ENCODE measurements at places on chromosomes 3 and 15. TPM values are rescaled to one million over a fixed set of nuclear protein-coding genes. Genes with fewer than 3 reads are reported as not detected.

DNA sequence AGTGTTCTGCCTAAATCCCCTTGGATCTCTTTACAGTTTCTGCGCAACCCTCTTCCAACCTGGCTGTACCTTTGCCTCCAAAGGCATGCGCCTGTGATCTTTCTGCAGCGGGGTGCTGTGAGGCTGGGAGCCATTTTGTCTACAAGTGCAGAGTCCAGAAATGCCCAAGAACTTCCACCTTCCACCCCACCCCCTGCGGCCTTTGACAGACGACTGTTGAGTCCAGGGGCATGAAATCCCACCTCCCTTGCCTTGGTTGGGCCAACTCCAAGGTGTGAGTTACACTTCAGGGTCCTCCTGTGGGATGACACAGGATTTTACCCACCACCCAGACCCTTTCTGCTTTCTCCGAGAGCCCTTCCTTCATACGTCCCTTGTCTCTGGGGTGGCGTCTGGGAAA is 24.1 kb downstream of the HRH1 start:
- DNase-seq = no peak

DNA sequence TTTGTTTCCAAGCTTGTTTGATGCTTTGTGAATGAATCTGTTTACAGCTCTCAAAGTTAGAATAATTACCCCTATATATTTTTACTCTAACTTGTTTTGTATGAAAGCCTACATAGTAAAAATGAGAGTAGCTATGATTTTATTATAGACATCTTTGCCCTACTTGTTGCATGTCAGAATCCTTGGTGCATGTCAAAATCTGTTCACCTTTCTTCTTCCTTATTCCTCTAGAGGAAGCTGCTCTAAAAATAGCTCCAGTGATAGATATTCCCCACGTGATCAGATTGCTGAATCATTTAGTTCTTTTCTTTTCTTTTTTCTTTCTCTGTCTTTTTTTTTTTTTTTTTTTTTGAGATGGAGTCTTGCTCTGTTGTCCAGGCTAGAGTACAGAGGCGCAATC is 39.8 kb downstream of the LRRC49 start:
- no peak for DNase-seq

DNA sequence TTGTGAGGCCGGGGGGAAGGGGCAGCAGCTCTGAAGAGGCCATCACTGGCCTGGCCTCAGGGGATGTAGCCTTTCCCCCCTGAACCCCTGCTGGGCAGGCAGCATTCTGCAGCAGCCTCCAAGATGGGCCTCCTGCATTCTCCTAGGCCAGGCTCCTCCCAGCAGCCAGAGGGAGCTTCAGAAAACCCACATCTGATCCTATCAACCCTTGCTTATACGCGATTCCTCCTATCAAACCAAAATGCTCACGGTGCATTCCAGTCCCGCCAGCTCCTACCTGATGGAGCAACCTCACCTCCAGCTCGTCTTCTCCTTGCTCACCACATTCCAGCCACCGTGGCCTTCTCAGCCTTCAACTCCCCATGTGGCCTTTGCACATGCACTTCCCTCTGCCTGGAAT is 85.7 kb downstream of the MEGF11 start:
- DNase-seq = no peak

DNA sequence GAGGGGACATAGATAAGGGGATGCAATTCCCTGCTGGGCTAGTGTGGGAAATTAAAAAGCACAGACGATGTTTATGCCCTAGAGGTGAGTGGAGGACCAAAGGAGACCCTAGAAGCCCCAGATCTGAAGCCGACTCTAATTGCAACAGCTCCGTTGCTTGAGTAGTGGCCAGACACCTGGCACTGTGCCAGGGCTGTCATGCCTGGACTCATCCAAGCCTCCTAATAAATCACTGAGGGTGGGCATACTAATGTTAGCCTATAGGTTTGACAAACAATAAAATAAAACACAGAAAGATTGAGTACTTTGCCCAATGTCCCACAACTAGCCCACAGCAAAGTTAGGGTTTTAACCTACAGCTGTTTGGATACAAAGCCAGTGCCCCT is 25.4 kb upstream of the MRPS22 start:
- DNase-seq = no peak

DNA sequence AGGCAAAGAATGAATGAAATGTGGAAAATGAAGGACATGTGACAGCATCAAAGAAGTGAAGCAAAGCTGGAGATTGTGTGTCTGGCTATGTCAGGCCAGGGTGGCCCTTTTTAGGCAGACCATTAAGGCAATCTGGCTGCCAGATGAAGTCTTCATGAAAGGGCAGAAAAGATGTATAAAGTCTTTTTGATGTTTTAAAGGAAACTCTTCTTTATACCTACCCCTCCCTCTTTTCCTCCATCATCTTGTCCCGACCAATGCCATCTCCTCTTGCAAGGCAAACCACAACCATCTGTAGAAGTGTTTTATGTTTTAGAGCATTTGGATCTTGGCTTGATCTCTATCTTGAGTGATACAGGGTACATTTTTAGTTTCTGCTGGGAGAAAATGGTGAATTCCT is 259.2 kb downstream of the LSAMP start:
- DNase-seq = no peak

DNA sequence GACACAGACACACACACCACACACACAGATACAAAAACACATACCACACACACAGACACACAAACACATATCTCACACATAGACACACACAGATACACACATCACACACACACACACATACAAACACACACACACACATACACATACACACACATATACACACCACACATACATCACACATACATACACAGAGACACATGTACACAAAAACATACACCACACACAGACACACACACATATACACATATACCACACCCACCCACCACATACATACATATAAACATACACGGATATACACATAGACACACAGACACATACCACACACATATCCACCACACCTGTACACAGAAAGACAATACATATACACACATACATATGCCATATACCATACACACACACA is 66.7 kb downstream of the RASGRF1 start:
- no peak for DNase-seq

DNA sequence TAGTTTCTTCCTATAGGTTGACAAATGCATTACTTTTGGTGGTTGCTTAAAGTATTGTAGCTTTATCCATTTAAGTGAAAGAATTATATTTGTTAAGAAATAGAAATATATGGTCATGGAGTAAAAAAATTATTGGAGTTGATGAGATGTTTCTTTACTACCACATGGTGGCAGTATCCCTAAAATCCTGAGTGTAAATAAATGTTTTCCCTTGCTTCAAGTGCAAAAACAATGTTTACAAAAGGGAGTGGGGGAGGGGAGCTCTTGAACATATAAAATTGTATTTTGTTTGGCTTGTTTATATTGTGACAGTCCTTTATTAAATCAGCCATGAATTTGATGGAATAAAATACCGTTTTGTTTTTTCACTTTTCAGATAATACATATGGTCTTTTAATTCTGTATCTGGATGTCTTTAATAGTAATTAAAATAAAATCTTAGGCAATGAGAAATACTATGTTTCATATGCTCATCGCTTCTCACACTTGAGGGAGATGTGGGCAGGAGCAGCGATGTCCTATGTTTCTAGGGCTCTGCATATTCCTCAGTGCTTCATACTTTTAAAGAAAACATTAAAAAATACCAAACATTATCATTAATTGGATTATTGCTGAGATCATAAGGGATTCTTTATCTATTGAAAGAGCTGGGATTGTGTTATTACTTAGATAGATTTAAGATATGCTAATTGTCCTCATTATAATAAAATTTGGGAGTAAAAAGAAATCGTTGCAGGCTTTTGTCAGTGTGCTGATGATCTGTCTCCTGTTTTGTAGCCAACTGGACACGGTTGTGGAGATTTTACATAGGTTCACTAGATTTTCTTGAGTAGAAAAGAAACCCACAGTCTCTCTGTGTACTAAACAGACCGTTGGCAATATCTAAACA is 349.7 kb downstream of the TUSC7 start:
- DNase-seq = peak; percentile 19

- no peak for DNase-seq
These were observed 301.7 kb upstream of the UMPS start for GRCh38 chr3:124428372-124429128.

- peak; percentile 35 for DNase-seq
These were observed 8.1 kb downstream of the PGBD4 start for GRCh38 chr15:34109797-34110663.

GRCh38 chr3:139355476-139355875 is 11.7 kb downstream of the MRPS22 start:
- DNase-seq = peak; percentile 22

DNA sequence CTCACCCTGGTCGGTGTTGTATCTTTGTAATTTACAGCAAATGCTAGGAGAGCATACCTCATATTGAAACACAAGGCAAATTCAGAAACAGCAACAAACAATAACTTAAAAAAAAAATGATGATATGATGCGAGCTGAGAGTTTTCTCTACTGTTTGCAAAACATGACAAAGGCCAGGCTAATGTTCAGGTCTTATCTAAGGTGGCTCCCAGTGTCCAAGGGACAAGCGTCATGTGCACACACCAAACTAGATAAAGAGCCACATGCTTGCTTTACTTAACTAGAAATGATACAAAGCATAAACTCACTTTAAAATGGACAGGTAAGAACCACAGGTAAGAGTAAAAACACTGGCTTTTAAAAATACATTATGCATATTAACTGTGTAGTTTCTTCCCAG is 375.9 kb downstream of the FOXP1 start:
- DNase-seq = no peak

DNA sequence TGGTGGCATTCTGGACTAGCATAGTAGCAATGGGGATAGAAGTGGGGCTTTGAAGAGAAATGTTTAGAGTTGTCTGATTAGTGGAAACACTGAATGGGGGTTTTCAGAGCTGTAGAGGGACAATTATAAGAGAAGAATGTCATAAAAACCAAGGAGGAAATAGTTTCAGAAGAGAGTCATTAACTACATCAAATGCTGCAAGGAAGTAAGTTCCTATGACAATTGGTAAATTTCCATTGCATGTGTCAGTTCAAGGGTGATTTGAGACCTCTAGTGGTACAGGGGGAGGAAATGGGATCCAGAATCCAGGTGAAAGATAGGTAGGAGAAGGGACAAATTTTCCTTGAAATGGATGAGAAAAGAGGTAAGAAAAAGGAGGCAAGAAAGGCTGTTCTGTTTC is 68.3 kb upstream of the TBC1D5 start:
- peak; percentile 32 for DNase-seq

DNA sequence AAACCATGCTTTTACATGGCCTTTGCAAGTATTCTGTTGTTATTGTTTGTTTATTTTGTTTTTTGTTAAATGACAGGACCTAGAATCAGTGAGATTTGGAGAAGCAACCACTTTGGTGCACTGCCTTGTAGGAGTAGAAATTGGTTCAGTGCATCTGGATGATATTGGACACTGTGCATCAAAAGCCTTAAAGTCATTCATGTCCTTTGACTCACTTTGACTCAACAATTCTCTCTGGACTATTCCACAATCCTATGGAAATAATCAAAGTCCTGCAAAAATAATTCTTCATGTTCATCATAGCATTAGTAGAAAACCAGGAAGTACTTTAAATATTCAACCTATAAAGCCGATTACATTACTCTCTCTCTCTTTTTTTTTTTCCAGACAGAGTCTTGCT is 224.8 kb downstream of the ABHD5 start:
- no peak for DNase-seq

- peak; percentile 67 for DNase-seq
These were observed 34.8 kb upstream of the RASA2 start for GRCh38 chr3:141452045-141452444.

GRCh38 chr15:57312318-57313133 is 63.8 kb upstream of the CGNL1 start:
- no peak for DNase-seq

GRCh38 chr15:90623854-90624253 is 93.3 kb upstream of the BLM start:
- DNase-seq = no peak

DNA sequence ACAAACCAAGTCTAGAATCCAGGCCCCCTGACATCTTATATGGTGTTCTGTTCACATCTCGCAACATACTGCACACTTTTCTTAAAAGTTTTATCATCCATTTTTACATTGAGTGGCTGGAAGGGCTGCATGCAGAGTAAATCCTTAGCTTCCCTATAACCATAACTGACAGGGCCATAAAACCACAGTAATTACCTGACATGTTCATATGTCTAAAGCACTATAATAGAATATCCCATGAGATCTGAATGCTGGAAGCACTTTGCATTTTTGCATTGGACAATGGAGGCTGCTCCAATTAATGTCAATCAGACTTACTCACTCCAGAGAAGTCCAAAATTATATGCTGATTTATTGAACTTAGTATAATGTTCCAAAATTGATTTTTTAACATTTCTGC is 86.6 kb upstream of the HES1 start:
- no peak for DNase-seq

DNA sequence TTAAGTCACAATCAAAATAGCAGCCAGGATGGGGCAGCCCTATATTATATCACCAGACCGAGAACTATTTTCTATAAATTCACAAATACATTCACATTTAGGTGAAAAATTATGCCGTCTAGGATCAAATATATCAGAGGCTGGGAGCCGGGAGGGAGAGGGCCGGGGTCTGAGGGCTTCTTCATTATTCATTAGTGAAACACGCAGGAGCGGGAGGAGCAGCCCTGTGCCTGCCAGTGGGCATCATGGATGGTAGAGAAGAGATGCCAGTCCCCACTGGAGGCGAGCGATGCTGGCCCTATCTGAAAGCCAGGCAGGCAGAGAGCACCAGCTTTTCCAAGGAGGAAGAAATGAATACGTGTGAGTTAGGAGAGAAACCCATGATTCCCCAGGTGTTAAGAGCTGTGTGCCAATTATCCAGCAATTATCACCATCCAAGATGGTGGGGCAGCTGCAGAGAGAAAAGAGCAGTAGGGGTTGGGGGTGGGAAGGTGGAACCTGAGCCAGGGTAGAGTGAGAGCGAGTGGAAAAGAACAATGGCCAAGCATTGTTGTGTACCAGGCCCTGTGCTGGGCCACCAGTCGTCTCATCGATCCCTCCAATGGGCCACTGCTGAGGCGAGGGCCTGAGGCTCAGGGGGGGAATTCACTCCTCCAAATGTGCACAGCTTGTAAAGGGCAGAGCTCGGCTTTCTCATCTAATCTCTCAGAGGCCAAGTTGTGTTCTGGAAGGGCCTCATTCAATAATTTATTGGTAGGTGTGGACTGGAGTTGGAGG is 261.3 kb upstream of the TLE3 start:
- DNase-seq = no peak

- DNase-seq = no peak
These were observed 66.1 kb upstream of the MEX3B start for GRCh38 chr15:82111918-82112317.

DNA sequence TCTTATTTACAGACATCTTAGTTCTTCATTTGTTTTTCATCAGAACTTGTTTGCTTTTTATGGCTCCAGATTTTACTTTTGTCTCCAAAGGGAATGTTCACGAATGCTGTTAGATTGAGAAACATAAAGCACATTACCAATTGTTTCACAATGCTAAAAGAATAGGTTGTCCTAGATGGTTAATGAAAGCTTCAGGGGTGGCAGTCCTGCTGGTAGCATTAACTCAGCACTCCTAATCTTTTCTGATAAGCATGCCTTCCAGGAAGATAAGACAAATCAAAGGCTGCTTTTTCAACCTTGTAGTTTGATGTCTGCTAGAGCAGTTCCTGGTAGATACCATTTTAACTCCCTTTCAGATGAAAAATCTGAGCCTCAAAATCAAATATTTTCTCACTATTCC is 619.4 kb downstream of the PYDC2 start:
- DNase-seq = no peak

GRCh38 chr15:79724312-79724711 is 172.5 kb downstream of the MTHFS start:
- peak; percentile 48 for DNase-seq

NEK10 gene
- 5.7 TPM for total RNA-seq

RAB7A gene
- total RNA-seq = 91.4 TPM

TM4SF18 gene
- 3.0 TPM for total RNA-seq

ACTC1 gene
- total RNA-seq = 759 TPM

ISLR gene
- 0.13 TPM for total RNA-seq

DGKG gene
- total RNA-seq = 2.2 TPM

GPR160 gene
- total RNA-seq = 0.40 TPM
